GM20000 (cell line): ENCODE measurements at places on chromosomes 1 and 21.

- DNase-seq, result no peak
Measured at GRCh38 chr1:156153362-156153761, at the start of gene SEMA4A. Gene SEMA4A (plus strand): TSS chr1:156153585. CDS start chr1:156154579, 994 bp downstream.

DNA sequence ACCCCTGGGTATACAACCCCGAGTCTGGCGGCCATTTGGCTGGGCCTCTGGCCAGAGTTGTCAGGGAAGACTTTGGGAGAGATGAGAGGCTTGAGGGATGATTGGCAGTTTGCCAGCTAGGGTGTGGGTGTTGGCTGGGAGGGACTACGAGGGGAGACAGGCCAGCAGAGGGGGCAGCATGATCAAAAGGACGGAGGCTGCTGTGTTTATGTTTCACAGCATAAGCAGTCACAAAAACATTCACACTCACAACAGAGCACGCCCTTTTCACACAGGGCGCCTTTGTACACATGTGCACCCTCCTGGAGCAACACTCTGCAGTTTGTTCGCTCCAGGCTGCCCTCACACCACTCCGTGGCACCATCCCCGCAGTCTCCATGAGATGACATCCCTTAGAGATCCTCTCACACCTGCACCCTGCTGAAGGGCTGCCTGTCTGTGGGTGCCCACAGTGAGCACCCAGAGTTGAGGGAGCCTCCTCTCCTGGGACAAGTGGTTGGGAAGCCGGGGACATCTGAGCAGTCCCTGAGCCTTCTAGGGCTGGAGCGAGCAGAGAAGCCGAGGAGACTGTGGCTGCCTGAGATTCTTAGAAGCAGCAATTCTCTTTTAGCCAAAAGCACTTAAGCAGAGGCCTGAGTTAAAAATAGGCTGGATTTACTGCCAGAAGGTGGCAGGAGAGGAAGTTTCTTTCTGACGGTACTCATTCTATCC is 15.4 kb downstream of the EFNA3 start:
- DNase-seq, result no peak

DNA sequence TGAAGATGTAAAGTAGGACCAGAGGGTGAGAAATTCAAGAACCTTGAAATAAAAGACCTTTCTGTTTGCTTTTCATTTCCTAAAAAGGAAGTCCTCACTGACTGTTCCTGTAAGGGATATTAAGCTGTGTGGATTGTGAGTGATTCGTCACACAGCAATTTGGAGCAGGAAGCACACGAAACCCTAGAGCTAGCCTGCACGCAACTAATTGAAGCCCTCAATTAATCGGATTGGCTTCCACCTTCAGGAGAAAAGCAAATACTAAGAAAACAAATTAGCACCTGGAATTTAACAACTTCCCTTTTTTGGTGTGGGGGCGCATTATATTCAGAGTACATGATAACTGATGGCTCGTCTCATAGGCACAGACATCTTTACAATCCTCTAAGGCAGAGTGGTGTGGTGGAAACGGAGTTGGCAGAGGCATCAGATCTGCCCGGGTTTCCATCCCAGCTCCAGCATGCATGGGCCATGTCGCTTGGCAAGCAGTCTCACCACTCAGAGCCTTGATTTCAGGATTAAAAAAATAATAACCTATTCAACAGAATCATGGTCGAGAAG is 95.2 kb downstream of the KCNJ15 start:
- no peak for DNase-seq

GRCh38 chr1:209527372-209527771 is 56.1 kb upstream of the CAMK1G start:
- no peak for DNase-seq

GRCh38 chr1:234433563-234434285 is 45.3 kb downstream of the TARBP1 start:
- peak; percentile 43 for DNase-seq

DNA sequence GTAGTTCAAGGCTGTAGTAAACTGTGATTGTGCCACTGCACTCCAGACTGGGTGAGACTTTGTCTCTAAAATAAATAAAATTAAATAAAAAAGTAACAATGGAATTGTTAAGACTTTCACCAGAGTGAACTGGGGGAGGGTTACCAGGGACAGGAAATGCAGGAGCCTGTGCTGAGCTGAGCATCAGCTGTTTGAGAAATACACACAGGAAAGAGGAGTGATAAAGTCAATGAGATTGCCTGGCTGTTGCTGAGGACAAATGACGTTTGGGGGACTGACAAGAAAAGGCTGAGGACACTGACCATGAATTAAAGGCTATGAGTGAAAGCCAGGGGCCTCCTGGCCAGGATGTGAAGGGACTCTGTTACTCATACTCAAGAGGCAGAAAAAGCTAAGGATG is 226.3 kb downstream of the SETD4 start:
- no peak for DNase-seq

DNA sequence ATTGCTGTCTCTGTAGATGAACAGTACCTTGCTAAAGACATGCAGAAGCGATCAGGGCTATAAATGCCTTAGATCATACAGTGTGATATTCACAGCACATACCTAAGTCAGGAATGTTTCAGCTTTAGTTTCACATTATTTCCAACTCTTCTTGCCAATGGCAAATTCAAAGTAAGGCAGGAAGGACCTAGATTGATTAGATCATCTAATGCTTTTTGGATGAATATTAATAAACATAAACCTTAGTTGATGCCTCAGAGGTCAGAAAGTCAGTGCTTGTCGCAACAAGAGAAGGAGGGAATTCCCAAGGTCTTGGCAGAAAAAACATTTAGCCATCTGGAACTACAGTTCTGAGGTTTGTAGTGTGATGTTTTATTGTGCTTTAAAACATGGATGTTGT is 122.3 kb downstream of the TNFSF18 start:
- no peak for DNase-seq

- no peak for DNase-seq
Measured at GRCh38 chr1:17837233-17838030, 82.3 kb downstream of the ACTL8 start.

DNA sequence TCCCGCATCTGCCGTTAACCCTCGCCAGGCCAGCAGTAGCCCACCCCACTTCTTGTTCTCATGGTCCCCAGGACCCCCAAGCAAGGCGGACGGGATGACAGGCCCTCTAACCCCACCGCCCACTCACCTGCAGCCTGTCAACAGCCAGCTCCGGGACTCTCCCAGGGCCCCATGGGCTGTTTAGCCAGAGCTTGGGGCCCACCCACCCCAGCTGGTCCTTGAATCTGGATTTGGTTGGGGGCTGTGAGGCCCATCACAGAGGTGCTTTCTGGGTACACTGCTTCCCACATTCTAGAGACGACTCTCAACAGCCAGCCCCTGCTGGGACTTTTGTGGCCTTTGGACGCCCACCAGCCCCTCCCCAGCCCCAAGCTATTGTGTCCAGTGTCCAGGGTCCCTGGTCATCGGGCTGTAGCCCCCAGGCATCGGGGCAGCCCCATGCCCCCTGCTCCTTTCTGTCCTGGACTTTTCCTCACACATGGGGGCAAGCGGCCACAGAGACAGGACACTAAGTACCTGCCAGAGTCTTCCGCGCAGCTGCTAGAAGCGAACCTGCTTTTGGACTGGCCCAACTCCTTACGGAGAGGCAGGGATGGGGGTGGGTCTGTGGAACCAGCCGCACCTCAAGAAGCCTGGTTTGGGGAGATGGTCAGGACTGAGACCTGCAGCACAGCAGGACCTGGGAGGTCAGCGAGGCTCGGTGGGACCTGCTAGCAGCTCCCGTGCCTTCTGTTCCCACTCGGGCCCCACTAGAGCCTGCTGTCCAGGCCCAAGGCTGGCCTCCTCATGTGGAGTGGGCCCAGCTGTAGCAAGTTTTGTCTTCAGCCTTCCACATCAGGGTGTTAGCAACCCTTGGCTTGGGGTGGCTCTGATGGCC is 208.1 kb upstream of the VAMP3 start:
- DNase-seq, result no peak

GRCh38 chr1:87766737-87767136 is 438.1 kb downstream of the LMO4 start:
- no peak for DNase-seq

DNA sequence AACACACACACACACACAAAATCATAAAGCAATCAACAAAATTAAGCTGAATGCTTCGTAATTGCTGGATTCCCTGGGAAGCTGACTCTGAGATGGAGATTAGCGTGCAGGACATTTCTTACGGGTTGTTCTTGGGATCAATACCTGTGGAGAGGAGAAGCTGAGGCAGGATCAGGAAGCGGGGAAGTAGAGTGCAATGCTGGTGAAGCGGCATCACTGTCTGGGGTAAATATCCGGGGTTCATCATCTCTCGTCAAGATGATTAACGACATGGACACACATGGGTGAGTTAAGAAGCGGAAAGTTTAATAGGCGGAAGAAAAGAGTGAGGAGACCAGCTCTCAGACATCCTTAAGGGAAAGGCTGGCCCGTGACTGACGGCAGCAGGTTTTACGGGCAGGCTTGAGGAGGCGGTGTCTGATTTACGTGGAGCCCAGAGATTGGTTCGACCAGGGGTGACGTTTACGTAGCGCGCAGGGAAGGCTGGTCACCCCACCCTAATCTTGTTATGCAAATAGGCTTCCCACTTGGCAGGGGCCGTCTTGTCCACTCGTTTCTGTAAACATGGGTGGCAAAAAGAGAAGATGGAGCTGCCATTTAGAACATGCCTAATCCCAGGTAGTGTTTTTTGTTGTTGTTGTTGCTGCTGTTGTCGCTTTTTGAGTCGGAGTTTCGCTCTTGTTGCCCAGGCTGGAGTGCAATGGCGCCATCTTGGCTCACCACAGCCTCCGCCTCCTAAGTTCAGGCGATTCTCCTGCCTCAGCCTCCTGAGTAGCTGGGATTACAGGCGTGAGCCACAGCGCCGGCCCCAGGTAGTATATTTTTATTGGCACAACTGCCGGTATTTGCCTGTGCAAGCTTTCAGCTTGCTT is 135.6 kb upstream of the KCNJ15 start:
- DNase-seq, result no peak

- DNase-seq, result peak; percentile 70
Measured at GRCh38 chr1:159177272-159177907, 6.0 kb downstream of the CADM3 start.

GRCh38 chr1:229985613-229986010 is 81.4 kb upstream of the GALNT2 start:
- DNase-seq, result no peak

DNA sequence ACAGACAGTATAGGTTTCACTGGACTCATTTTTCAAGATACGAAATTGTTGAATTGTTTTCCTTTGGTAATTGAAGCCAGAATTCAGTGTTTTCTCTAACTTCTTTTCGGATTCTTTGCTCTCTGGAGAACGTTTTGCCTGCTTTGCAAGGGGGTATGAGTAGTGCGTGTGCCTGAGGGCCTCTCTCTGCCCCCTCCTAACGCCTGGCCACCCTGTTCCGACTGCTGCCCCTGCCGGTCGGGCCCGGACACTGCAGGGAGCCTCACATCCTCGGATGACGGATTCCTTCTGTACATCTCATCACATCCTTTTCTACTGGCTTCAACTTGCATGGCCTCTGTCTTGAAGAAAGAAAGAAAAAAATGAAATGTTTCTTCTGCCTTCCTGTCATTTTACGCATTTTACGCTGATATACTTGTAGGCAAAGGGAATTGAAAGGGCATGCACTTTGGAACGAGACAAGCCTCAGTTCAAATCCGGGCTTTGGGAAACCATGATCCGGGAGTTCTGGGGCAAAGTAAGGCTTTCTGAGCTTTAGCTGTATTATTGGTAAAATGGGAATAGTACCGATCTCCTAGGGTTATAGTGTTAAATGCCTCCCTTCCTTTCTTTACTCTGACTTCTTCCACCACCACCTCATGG is 65.1 kb downstream of the DISC1 start:
- DNase-seq, result no peak

DNA sequence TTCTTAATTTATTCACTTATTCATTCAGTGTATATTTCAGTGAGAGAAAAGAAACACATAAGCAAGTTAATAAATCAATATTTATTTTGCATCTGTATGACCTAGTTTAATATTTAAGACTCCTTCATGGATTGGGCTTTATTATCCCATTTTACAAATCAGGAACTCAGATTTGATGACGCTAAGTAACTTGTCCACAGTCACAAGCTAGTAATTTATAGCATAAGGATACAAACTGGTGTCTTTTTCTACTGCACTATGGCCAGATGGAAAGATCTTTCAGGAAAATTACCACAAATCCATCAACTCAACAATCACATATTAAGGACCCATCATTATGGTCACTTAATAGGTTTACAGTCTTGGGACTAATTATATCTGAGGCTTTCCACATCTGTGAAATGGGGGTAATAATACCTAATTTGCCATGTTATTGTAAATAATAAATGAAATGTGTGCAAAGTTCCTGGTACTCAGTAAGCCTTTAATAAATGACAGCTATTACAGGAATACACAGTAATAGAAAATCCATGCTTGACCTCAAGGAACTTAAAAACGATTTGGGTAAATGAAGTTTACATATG is 13.3 kb downstream of the CDKN2C start:
- DNase-seq, result no peak

GRCh38 chr1:76868916-76869315 is 1.6 kb downstream of the ST6GALNAC5 start:
- DNase-seq, result peak; percentile 24

GRCh38 chr1:240499012-240499411 is 112.9 kb downstream of the GREM2 start:
- no peak for DNase-seq

GRCh38 chr1:206745301-206745700 is 25.3 kb upstream of the IL19 start:
- DNase-seq, result no peak

- DNase-seq, result no peak
Measured at GRCh38 chr1:217542136-217542777, 88.6 kb downstream of the GPATCH2 start.

DNA sequence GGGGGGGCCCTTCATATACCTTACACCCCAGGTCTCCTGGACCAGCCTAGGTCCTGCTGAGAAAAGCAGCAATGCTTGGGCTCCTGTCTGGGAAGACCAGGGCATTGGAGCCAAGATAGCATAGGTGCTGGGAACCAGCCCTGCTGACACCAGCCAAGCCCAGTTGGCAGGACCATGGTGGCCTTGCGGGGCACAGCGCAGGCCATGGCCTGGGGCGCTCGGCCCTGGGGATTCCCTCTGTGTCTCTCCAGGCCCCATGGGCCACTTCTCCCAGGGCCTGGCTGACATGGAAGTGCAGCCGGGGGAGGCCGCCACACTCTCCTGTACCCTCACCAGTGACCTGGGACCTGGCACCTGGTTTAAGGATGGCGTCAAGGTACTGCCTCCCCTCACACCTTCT is 23.3 kb downstream of the IGFN1 start:
- no peak for DNase-seq

GRCh38 chr1:239733995-239734394 is 347.6 kb downstream of the CHRM3 start:
- no peak for DNase-seq
